ENCODE measurements at places on chromosomes 16 and 17.

DNA sequence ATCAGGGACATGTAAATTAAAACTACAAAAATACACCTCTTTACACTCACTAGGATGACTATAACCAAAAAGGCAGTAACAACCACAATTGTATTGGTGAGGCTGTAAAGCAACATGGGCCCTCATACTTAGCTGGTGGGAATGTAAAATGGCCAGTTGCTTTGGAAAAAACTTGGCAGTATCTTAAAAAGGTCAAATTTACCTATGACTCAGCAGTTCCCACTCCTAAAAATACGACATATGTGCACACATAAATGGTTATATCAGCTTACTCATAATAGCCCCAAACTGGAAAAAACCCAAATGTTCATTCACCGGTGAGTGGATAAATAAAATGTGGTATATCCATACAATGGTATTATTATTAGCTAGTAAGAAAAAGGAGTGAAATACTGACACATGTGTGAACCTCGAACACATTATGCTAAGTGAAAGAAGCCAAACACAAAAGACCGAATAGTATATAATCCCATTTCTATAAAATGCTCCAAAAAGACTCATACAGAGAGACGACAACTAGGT, 391.4 kb downstream of the NPIPA8 start:
- DNase-seq = no peak

DNA sequence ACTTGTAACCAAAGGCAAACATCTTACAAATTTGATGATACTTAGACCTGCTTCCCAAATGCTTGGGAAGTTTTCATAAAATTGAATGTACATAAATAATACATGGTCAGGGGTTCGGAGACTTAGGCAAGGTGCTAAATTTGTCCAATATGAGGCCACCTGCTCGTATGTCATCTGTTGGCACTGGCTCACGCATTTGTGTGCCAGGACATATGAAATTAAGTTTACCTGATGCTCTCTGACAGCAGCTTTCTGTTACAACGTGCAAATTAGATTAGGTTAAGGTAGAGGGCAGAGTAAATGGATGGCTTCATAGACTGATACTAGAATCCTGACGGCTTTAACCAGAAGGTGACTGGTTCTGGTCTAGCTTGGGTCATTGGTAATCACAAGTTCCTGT, 970.3 kb upstream of the RBFOX1 start:
- no peak for DNase-seq

DNA sequence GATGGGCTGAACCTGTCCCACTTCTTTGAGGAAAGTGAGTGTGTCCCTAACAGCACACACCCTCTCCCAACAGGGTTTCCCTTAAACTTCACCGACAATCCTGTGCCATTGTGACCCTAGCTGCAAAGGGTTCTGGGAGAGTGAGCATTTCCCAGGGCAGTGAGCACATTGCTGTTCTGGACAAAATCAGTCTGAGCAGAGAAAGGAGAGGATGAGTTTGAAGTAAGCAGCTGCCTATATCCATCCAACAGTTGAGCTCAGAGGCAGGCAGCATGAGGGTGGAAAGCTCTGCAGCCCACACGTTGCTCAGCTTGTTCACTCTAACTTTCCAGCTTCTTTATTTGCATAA, 296.5 kb upstream of the MAF start:
- DNase-seq = no peak

DNA sequence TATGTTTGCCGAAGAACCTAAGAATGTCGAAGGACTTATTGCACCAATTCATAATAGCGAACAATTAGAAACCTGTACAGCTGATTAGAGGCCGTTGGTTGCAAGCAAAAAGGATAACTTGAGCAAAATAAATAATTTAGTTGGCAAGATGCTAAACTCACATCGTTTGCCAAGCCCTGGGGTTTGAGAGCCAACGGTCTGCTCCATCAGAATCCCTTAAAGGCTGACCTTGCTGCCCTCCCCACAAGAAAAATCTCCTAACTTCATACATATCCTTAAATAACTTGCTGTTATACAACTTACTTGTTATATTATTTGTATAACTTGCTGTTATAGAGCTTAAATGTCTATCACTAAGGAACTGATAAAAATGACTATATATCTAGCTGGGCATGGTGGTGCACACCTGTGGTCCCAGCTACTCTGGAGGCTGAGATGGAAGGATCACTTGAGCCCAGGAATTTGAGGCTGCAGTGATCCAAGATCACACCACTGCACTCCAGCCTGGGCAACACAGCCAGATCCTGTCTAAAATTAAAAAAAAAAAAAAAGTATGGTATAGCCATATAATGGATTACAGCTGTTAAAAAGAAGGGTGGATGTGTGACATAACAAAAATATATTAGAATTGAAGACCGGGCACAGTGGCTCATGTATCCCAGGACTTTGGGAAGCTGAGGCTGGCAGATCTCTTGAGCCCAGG, 1.9 kb upstream of the TRIM37 start:
- no peak for DNase-seq

- no peak for DNase-seq
Measured at GRCh38 chr16:70772493-70772892, 28.5 kb downstream of the VAC14 start.

GRCh38 chr16:1244881-1245280, 4.4 kb downstream of the TPSAB1 start:
- no peak for DNase-seq

DNA sequence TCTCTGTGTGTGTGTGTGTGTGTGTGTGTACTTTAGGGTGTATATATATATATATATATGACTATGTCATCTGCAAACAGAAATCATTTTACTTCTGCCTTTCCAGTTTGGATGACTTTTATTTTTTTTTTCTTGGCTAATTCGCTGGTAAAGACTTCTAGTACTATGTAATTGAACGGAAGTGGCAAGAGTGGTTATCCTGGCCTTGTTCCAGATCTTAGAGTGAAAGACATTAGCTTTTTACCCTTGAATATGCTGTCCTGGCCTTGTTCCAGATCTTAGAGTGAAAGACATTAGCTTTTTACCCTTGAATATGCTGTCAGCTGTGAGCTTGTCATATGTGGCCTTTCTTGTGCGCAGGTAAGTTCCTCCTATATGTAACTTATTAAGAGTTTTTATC, 72.7 kb upstream of the MYOCD start:
- DNase-seq = no peak

- DNase-seq = peak; percentile 85
Measured at GRCh38 chr17:49861150-49861884, 13.4 kb upstream of the TAC4 start.

DNA sequence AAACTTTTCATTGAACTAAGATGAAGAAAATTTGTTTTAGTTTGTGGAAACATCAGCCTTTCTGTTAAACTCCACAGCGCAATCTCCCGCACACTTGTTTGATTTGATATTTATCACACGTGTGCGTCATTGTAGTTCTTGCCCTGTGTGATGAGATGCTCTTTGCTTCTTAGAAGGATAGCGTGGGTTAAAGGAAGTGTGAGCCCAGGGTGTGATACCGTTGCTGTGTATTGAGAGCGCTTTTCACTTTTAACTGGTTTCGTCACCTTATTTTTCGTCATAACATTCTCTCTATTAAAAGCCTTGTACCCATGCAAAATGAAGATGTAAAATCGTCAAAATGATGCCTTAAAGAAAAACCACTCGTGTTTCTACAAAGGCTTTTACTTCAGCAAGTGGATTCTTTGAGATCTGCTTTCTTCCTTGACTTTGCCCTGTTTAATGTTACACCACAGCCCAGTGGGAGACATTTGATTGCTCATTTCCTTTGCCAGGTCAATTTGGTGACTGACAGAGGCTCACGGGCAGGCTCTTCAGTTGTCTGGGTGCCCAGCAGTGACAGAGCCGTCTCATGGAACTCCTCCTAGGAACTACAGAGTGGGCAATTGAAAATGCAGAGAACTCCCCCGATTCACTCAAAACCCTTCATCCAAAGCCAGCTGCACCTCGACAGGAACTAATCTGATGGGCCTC, 61.1 kb downstream of the RPA1 start:
- no peak for DNase-seq

DNA sequence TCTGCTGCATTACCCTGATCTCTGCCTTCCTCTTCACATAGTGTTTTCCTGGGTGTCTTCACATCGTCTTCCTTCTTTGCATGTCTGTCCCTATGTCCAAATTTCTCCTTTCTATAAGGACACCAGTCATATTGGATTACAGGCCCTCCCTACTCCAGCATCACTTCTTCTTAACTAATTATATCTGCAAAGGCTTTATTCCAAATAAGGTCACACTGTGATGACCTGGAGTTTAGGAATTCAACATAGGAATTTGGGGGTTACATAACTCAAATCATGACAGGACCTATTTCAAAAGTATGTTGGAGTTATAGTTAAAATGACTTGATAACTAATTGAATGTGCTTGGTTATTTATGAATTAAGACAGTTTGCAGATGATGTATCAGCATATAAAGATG, 490.5 kb upstream of the ERCC4 start:
- DNase-seq = no peak

DNA sequence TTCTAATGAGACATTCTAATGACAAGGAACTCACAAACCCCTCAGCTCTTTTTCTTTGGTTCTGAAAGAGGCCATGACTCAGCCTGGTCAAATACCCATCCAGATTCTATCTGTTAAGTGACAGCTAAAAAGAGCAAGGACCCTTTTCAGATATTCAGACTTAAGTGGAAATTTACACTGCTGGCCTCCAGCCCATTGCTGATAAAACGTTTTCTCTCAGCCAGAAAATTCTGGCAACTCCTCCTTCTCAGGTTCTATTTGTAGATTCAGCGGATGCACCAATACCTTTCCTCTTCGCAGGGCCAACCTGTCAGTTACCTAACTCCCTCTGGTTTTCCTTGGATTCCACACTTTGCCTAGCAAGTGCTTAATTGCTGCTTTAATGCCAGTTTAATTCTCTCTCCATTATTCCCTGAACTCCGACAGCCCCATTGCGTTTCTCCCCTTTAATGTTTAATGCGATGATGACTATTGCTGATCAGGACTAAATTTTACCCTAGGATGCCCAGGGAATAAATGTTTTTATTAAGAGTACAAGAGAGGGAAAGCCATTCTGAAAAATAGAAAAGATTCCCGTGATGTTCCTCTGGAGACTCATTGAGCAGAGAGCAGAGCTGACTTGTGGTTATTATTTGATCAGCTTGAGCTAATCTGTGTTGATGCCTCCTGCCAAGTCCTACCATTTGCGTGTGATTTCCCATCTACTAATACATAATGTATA, 35.9 kb upstream of the TOM1L1 start:
- DNase-seq = no peak

DNA sequence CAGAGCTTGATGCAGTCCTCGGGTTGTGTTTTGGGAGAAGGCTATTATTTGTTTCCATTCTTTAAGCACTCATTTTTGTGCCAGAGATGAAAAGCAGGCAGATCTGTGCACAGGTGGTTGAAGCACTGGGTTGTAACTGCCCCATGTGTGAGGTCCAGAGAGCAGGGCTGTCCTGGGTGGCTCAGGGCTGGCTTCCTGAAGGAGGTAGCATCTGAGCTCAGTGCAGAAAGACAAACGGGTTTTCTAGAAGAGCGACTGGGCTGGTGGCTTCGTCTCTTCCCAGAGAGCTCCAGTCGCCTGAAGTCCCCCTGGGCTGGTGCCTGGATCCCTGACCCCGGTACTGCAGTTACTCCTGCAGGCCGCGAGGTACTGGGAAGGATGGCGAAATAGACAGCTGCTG, 274.0 kb downstream of the SNX29 start:
- no peak for DNase-seq

GRCh38 chr17:7043182-7043496, 753 bp downstream of the SLC16A11 start:
- DNase-seq = no peak

DNA sequence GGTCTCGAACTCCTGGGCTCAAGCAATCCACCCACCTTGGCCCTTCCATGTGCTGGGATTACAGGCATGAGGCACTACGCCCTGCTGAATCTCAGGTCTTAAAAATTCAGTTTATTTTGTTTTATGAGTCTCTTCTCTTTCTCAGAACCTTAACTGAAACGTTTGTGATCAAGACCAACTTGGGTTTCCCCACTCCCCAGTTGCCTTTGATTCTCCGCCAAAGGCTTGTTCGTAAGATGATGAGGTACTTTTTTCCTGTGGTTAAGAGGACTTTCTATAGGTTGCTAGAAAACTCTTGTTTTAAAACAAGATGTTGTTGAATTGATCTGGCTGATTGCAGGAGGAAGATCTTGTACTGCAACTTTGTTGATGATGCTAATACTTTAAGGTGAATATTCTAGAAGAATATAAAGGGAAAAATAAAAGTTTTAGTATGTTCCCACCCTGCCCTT, 11.7 kb downstream of the ABCC1 start:
- DNase-seq = no peak

- no peak for DNase-seq
Measured at GRCh38 chr16:71515026-71515425, 11.2 kb upstream of the CHST4 start.

GRCh38 chr16:28192806-28193529, 18.8 kb downstream of the XPO6 start:
- no peak for DNase-seq

DNA sequence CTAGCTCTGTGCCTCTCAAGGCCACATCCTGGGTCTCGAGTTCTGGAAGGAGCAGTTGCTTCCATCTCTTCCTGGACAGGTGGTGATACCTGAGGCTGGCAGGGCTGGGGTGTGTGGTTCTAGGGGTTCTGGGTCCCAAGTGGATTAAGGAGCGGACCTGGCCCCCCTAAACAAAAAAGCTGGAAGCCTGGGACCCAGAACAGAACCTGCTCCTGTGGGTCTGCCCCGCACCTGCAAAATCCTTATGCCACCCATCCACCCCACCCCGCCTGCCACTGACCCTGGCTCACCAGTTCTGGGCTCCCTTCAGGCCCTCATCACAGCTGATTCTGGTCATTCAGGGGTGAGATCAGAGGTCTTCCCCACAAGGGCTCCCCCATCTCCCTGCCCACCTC, 44.8 kb downstream of the ADCY7 start:
- no peak for DNase-seq

GRCh38 chr17:49913226-49914095, 55.5 kb upstream of the DLX4 start:
- peak; percentile 79 for DNase-seq

DNA sequence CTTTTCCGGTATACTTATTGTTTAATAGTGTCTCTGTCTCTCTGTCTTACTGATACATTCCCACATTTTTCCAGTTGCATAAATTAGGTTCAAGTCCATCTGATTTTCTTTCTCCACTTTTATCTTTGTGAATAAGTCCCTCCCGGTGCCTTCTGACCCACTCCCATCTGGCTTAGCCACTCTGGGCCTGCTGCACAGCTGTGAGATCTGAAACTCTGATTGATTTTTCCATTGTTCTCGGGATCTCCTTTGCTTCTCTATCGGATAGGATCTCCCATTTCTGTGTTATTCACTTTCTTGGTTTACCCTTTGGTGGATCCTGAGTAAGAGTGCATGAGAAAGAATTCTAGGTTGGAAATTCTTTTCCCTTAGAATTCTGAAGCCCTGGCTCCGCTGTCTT, 8.6 kb downstream of the UTP4 start:
- DNase-seq = no peak

DNA sequence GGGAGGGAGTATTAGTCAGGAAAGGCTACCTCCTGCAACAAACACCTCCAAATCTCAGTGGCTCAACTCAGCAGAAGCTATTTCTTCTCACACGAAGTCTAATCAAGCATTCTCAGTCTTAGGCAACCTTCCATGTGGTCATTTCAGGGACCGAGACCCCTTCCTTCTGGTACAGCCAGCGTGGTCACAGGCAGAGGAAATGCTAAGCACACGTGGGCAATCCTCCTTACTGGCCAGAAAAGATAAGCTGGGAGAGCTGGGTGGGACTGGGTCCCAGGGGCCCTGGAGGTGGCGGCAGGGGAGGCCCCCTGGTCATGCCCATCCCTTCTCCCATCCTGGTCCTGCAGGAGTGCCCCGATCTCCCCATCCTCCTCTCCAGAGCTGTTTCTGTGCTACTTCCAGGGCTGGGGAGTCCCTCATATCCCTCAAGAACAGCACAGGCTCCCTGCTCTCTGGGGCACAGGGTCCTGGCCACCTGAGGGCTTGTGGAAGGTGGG, 5.7 kb upstream of the CX3CL1 start:
- peak; percentile 3 for DNase-seq
